Stimulated activated CD4-positive, alpha-beta T cell treated with anti-CD3 and anti-CD28 coated beads, Interleukin-2, amount 100 ng/mL, for 24 hours (primary cell): ENCODE measurements at places on chromosomes 11 and 22.

DNA sequence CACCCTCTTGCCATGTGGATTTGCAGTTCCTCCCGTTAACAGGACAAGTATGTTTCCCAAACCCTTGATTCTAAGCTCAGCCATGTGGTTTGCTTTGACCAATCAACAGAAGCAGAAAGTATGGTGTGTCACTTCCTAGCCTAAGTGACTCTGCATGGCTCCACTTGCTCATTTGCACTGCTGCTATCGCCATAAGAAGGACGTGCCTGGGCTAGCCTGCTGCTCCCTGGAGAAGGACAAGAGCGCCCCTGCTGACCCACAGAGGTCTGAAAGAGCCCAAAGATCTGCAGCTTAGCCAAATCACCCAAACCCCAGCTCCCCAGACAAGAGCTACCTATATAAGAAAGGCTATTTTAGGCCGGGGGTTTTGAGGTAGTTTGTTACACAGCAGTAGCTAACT is 18.0 kb downstream of the TBRG1 start:
- DNase-seq: no peak

- DNase-seq: no peak
These were observed 1284.0 kb downstream of the FAM181B start for GRCh38 chr11:81449588-81450156.

- DNase-seq: no peak
These were observed 1.3 kb downstream of the HEPN1 start for GRCh38 chr11:124920356-124920755.

DNA sequence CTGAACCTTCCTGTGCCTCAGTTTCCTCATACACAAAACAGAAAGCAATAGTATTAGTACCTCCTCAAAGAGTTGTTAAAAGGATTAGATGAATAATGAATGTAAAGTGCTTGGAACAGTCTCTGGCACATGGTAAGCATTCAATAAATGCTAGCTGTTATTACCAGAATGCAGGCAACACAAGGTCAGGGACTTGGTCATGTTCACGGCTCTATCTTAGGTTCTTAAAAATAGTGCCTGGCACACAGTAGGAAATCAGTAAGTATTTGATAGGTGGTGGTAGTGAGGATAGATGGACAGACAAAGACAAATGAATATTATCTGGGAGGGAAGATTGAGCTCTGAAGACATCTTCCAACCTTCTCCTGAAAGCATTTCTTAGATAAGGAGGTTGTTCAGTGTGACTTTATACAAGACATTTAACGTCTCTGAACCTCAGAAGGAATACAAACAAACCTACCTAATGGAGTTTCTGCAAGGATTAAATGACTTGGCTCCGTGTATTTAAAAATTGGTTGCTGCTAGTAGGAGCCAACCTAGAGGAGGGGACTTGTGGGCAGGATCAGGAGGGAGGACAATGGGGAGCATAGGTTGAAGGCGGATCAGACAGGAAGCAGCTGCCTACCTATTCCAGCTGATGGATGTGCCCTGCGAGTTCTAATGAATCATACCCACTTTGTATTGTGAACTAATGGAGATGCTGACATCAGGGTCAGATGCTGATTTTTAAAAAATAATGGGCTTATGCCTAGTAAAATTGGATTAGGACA is 94.1 kb downstream of the DBX1 start:
- no peak for DNase-seq

- no peak for DNase-seq
These were observed 118.5 kb downstream of the APOL5 start for GRCh38 chr22:35835998-35836691.

DNA sequence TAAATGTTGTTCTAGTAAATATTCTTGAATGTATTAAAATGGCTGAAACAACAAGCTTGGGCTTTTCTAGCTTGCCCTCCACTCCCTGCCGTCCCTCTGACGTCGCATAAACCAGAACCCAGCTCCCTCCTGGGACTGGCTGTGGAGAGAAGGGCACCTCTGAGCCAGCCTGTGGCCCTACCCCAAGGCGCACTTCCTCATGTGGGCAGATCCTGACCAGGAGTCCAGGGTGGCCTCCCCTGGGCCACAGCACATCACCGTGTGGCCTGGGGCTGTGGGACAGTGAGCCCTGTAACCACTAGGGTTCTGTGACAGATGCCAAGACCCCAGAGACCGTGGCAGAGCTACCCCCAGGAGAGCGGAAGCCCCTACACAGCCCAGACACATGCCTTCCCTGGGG is 10.2 kb upstream of the ADORA2A start:
- no peak for DNase-seq

DNA sequence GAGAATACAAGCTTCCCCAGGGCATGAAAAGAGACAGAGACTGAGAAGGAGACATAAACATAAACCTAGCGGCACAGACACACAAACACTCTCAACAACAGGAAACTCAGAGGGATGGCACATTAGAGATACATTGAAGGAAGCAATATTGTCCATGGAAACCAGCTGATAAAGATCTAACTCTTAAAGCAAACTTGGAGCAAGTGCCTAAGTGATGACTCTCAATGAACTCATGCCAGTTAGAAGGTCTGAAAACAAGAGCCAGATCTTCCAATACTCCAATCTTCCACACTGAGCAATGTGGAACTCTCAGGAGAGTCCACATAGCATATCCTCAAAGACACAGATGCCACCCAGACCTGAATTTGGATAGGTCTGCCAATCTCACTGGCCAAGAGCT is 168.8 kb upstream of the ISX start:
- DNase-seq: no peak

DNA sequence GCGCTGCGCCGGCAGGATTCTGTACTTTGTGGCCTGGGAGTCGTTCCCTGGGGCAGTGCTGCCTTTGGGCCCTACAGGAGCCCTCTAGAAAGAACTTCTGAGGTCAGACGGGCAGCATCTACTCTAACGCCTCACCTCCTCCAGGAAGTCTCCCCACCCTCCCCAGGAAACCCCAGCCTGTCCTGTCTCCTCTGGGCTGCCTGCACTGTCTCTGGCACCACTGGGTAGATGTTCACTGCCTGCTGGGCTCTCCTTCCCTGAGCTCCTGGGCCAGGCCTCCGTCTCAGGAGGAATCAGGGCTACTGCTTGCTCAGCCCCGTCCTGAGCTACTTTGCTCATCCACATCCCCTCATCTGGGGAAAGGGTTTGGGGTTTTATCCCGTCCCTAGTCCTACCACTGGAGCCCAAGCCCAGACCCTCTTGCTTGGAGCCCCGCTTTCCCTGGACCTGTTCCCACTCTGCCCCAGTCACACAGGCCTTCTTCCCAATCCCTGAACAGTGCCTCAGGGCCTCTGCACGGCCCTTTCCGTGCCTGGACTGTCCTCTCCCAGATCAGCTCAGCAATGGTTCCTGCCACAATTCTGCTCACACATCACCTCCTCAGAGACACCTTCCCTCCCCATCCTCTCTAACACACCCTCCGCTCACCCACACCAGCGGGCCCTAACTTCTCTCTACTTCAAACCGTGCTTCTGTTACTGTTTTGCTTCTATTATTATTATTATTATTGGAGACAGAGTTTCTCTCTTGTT is 11.3 kb upstream of the TREH start:
- no peak for DNase-seq

DNA sequence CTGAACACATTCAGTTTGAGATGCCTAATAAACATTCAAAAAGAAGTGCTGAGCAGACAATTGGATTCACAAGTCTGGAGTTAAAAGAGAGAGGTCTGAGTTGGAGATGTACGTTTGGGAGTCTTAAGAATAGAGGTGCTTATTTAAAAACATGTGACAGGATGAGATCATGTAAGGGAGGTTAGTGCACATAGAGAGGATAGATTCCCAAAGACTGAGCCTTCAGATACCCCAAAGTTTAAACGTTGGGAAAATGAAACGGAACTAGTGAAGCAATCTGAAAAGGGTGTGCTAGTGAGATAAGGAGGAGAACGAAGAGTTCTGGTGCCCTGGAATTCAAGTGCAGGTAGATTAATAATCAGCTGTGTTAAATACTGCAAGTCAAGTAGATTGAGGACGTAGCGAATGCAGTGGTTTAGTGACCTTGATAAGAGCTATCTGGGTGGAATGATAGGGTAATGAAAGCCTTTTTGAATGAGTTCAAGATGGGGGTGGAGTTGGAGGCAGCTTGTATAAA is 63.7 kb downstream of the HIPK3 start:
- no peak for DNase-seq
